ENCODE measurements at places on chromosomes 16 and 17.

DNA sequence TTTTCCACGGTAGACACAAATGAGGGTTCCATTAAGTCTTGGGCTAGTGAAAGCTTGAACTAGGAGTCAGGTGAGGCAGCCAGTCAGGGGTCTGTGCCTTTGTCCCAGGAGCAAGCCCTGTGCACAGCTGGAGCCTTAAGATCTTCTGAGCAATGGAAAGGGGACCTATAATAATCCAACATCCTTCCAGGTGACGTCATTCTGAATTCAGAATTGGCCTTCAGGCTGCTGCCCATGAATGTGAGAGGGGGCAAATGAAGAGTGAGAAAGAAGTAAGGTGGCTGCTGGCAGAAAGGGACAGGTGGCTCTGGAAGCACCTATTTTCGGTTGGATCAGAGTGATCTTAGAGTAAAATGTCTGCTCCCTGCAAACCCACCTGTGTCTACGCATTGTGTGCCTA lies 488.1 kb upstream of the CDH5 start:
- no peak for DNase-seq

GRCh38 chr17:77723071-77723908 lies 235.2 kb upstream of the TNRC6C start:
- DNase-seq: no peak

GRCh38 chr17:71709271-71709890 lies 411.4 kb upstream of the SOX9 start:
- no peak for DNase-seq

DNA sequence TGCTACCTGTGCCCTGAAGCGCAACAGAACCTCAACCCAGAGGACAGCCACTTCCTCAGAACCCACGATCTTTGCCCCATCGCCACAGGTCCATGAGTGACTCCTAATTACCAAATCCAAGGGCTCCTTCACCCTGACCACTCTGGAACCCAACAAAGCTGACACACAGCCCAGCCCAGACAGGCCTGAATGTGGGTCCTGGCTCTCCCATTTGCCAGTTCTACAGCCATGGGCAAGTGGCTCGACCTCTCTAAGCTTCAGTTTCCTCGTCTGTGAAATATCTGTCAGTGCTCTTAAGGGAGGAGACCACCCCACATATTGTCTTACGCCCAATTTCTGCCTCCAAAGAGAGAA lies 18.0 kb upstream of the ENDOV start:
- DNase-seq: no peak

DNA sequence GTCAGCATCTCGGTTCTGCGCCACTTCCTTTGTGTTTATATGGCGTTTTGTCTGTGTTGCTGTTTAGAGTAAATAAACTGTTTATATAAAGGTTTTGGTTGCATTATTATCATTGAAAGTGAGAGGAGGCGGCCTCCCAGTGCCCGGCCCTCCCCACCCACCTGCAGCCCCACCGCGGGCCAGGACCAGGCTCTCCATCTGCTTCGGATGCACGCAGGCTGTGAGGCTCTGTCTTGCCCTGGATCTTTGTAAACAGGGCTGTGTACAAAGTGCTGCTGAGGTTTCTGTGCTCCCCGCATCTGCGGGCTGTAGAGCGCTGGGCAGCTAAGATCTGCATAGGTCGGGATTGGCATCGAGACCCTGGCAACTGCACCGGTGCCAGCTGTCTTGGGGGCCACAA lies 8.2 kb upstream of the BAIAP3 start:
- DNase-seq: no peak

- no peak for DNase-seq
These were observed 17.7 kb downstream of the TOX3 start for GRCh38 chr16:52529226-52529625.

- DNase-seq: no peak
These were observed 8.2 kb downstream of the CBX2 start for GRCh38 chr17:79785900-79786810.

GRCh38 chr17:31724026-31724425 lies 135.0 kb downstream of the COPRS start:
- no peak for DNase-seq

DNA sequence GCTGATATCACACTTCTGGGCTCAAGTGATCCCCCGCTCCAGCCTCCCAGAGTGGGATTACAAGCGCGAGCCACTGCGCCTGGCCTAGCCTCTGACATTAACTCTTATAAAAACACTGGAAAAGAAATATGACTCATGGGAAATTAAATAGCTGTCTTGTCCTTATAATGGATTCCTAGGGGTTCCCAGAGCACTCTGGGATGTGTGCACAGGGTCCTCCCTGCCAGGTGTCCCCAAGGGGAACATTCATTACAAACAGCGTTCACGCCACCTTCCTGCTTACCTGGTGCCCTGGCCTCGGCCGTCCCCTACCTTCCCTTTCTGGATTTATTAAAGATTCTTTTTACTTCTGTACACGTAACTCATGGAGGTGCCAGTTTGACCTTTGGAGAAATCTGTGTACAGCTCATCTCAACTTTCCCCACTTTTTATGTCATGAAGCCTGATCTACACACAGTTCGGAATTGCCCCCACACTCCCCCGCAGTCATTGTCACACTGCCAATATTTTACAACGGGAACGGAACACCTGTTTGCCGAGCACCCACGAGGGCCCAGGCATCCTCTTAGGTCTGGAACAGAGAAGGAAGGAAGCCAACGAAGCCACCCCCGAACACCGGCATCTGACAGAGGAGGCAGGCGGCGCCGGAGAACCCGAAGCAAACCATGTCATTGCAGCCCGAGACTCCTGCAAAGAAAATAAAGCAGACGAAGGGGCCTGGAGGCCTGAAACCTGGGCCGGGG lies 39.7 kb upstream of the MEAK7 start:
- no peak for DNase-seq

DNA sequence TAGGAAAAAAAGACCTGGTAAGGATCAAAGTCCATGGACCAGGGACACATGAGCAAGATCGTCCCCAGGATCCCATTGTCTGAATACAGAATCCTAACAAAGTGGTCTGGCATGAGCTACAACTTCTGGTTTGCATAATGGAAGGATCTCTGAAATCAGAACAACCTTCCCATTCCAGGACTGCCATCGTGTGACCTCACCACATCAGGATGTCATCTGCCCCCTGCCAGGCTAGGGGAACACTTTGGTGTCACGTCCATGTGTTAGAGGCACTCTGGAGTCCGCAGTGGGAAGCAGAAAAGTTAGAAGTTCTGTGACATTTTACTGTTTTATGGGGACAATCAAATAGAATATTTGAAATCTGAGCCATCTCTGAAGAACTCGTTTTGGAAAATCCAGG lies 160.7 kb downstream of the RGS9 start:
- DNase-seq: no peak

GRCh38 chr16:27689711-27690110 lies 139.8 kb downstream of the KATNIP start:
- no peak for DNase-seq

GRCh38 chr17:78538033-78538776 lies 39.0 kb downstream of the DNAH17 start:
- peak; percentile 62 for DNase-seq

GRCh38 chr17:60524463-60525327 lies 1.3 kb downstream of the APPBP2 start:
- DNase-seq: no peak

- no peak for DNase-seq
These were observed 17.2 kb downstream of the NLK start for GRCh38 chr17:28059675-28060074.

DNA sequence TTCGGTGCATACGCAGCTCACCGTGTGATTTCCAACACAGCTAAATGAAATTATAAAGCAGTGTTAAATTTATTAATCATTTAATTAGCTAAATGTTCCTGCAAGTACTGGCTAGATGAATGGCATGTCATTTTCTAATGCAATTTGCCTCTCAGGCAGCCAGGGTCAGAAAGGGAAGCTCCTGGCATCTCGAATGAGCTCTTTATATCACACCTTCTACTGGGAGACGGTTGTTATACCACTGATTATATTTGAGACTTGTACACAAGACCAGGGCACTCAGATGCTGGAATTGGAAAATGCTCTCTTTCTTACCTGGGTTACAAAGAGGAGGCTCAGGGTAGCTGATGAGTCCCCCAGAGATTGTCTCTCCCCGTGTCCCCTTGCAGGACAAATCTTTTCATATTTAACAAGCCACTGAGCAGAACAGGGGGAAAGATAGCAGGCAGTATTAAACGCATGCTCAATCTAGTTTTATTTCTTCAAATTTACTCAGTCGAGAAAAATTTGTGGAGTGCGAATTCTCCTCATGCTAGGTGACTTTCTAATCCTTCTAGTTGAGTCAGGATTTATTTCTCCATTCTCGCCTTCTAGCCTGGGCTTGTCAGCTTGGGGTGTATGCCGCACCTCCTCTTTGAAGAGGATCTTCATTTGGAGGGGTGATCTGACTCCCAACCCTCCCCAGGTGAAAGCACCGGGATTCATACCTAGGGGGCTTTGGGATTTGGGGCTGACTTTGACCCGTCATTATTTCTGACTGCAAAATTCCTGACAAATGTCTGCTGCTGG lies 441.1 kb downstream of the MAF start:
- DNase-seq: no peak

GRCh38 chr16:73523209-73523608 lies 475.3 kb upstream of the ZFHX3 start:
- DNase-seq: no peak

GRCh38 chr16:21327046-21327445 lies 49.0 kb upstream of the CRYM start:
- no peak for DNase-seq

- no peak for DNase-seq
These were observed 15.2 kb upstream of the KPNA2 start for GRCh38 chr17:68020409-68020756.

DNA sequence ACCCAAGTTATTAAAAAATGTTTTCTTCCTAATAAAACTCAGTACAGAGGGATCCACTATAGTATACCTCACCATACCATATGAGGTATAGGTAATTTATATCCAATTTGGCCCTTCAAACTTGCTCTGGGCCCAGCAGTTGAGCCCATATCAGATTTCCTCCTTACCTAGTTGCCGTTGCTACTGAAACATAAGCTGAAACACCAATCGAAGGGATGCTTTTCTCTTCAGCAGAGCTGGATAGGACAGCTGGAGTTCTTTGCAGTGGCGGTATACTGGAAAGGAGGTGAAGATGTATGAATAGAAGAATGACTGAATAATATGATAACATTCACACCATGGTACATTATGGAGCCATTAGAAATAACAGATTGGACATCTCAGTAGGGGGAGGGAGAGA lies 42.7 kb downstream of the TNRC6C start:
- DNase-seq: no peak

DNA sequence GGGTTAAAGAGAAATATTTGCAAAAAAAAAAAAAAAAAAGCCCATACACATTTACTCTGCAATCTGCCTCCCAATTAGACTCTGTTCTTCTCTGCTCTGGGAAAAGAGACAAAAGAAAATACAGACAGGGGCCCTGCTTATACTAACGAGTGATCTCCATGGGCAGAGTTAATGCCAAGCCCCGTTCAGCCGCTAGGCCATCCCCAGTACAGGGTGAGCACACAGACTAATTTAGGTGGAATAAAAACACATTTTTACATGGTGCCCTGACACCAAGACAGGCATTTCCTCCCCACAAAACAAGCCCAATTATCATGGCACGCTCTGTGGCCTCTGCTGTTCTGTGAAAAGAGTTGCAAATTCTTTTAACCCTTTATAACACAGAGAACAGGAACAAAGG lies 356.3 kb upstream of the C16orf82 start:
- DNase-seq: no peak

DNA sequence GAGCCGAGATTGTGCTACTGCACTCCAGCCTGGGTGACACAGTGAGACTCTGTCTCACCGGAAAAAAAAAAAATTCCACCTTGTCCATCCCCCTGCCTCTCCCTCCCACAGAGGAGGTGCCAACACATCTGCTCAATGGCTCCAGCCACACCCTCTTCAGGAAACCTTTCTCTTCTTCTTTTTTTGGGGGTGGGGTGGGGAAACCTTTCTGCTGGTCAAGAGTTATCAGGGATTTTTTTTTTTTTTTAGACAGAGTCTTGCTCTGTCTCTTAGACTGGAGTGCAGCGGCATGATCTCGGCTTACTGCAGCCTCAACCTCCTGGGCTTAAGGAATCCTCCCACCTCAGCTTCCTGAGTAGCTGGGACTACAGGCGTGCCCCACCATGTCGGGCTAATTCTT lies 18.7 kb downstream of the TNS4 start:
- no peak for DNase-seq

DNA sequence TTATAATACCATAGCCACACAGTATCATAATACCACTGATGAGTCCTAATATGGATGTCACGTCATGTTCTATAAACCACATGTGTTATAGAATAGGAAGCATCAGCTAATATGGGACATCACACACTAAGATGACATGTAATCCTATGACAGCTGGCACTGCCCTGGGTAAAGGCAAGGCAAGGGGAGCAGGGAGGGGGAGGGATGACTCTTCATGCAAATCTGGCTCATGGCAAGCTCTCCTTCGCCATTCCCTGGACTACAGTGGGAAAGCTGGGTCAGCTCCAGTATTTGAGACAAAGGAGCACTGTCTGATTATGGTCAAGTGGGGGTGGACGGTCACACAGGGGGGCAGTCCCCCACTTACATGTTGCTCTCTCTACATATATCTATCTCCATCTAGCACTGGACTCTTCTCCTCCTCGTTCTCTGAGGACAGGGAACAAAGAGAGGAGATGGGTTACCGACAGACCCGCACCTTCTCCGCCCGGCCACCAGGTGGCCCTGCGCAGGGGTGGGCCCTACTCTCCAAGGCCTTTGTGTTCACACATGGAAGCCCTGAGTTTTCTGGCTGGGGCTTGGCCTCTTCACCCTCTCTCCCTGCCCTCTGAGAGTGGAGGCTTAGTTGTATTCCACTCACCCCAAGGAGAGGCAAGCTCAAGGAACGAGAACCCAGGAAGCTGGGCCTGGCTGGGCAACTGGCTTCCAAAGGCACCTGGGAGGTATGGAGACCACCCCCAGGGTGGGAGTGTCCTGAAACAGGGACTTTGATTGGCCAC lies 23.4 kb upstream of the MPO start:
- DNase-seq: peak; percentile 67

DNA sequence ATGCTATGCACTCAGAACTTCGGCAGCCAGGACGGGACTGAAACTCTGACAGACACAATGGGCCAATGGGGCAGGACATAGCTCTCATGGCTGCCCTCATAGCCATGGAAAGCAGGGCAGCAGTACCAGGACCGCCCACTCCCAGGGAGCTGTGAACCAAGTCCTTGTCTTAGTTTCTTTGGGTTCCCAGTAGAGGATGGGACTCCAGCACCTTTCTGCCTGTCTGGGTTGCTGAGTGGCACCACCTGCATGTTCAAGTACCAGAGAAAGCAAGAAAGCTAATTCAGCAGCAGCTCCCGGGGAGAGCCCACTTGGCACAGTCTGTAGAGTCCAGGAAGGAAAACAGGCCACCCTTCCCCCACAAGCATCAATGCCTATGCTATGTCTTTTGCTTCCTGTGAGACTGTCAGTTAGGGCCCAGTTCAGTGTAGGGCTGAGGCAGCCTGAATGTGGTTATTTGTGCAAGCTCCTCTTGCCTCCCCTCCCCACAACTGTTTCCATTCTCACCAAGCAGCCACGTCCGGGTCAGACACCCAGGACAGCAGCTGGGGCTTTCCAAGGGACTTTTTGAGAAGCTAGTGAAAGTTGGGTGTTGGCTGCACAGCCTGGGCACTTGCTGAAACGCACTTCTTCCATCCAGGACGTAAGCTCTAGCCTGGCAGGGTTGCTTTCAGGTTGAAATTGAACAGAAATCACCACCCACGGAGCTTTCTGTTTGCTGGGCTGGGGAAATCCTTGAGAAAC lies 7.8 kb downstream of the SUPT4H1 start:
- no peak for DNase-seq

Measured in neural progenitor cell (in vitro differentiated cells).